ENCODE measurements at places on chromosomes 3 and 15. TPM values are rescaled to one million over a fixed set of nuclear protein-coding genes. Genes with fewer than 3 reads are reported as not detected.

The GP5 gene
- total RNA-seq, result not detected

The CLDND1 gene
- 56.7 TPM for total RNA-seq

The CDCP1 gene
- 3.0 TPM for total RNA-seq

The KIF15 gene
- 3.5 TPM for total RNA-seq

The ADCY5 gene
- 0.23 TPM for total RNA-seq

The DGKG gene
- total RNA-seq, result under 0.01 TPM

The TGM5 gene
- total RNA-seq, result not detected

The SERPINI2 gene
- total RNA-seq, result not detected

The CPLX3 gene
- not detected for total RNA-seq

The UBR1 gene
- 38.3 TPM for total RNA-seq

The SI gene
- not detected for total RNA-seq

The RTP4 gene
- 1.6 TPM for total RNA-seq

The DPH3 gene
- total RNA-seq, result 12.5 TPM

The SLC24A5 gene
- total RNA-seq, result not detected

The FES gene
- total RNA-seq, result 26.2 TPM

The PP2D1 gene
- not detected for total RNA-seq

The GOLGA8N gene
- 4.2 TPM for total RNA-seq

The DUOXA1 gene
- total RNA-seq, result 0.59 TPM

The HMCES gene
- 19.8 TPM for total RNA-seq

The PDHB gene
- 54.1 TPM for total RNA-seq

The CD80 gene
- not detected for total RNA-seq

The TRPM1 gene
- not detected for total RNA-seq

The MME gene
- 3.5 TPM for total RNA-seq

The FETUB gene
- total RNA-seq, result not detected

The NMNAT3 gene
- total RNA-seq, result 0.23 TPM

The APEH gene
- 101 TPM for total RNA-seq
